NCI-H774 (cell line): ENCODE measurements at places on chromosomes 13 and 19.

DNA sequence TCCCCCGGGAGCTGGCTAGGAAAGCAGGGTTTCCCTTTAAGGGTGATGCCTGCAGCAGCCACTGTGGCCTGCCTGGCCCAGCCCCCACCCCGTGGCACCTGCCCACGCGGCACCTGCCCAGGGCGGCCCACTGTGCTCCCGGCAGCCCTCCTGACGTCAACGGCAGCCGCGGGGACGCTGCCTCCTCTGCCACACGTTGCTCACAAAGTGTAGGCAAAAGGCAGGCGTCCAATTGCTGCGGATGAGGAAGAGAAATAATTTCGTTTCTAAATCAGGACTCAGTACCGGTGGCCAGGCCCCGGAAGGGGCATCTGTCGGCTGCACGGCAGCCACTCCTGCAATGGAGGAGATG is 122.3 kb downstream of the URI1 start:
- DNase-seq = no peak

GRCh38 chr13:48159826-48160225 is 64.9 kb upstream of the MED4 start:
- DNase-seq = no peak

- no peak for DNase-seq
Measured at GRCh38 chr19:1807695-1808394, 4.2 kb downstream of the ATP8B3 start.

- no peak for DNase-seq
Measured at GRCh38 chr19:15045506-15045905, 3.8 kb upstream of the CASP14 start.

GRCh38 chr13:106586648-106587166 is 18.8 kb upstream of the ARGLU1 start:
- DNase-seq = no peak

DNA sequence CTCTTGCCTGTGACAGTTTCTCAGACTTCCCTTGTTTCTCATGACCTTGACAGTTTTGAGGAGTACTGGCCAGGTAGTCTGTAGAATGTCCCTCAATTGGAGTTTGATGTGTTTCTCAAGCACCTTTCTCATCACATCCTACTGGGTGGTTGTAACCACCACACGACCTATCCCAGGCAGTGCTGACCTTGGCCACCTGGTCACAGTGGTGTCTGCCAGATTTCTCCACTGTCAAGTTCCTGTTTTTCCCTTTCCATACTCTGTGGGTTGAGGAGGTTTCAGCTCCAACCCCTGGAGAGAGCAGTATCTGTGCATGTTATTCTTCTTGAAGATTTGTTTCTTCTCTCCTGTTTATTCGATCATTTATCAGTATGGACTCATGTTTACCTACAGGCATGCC is 8.4 kb upstream of the UPF3A start:
- DNase-seq = no peak

GRCh38 chr19:42197375-42197817 is 20.1 kb downstream of the DEDD2 start:
- no peak for DNase-seq

DNA sequence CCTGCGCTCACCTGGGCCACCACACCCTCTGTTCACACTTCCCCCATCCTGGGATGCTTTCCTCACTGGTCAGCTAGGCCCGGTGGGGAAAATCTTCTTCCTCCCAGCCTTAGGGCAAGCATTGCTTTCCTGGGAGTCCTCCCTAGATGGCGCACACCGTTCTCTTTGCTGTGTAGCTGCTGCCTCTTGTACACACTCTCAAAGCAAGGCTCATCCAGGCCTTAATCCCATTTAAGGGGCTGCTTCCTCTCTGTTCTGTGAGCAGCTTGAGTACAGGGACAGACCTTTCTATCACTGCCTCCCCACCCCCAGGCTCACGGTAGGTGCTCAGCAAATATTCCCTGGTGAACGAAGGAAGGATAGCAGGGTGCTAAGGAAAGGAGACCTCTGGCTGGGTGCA is 11.1 kb downstream of the SLC7A10 start:
- no peak for DNase-seq

DNA sequence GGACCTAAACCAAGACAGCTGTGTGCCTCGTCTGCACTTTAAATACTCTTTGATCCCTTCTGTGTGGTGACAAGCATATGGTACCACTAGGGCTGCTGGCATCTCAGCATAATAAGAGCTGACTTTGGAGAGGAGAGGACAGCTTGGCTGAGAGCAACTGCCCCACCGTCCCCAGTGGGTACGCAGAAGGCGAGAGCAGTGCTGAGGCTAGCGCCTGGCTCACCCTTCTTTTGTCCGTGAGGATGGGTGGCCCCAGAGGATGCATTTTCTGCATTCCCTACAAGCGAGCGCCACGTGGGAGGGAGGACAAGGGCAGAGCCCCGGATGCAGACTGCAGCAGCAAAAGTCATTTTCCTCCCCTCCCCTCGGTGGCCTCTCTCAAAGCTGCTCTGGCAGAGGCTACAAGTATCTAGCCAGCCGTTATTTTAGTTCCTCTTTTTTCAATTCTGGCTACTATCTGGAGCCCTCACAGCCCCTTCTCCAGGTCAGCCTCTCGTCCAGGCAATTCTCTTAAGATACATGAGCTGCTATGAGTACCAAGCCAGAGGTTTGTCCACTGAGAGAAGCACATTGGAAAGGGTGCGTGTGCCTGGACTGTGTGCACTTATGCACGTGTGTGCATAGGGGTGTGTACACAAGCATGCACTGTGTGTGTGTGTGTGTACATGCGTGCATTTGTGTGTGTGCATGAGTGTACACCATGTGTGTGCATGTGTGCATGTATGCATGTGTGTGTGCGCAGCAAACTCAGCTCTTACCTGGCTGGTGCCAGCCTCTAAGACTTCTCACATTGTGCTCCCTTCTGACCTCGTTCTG is 51.3 kb downstream of the RAB20 start:
- DNase-seq = no peak

- no peak for DNase-seq
Measured at GRCh38 chr13:42905579-42905978, 86.5 kb downstream of the EPSTI1 start.

DNA sequence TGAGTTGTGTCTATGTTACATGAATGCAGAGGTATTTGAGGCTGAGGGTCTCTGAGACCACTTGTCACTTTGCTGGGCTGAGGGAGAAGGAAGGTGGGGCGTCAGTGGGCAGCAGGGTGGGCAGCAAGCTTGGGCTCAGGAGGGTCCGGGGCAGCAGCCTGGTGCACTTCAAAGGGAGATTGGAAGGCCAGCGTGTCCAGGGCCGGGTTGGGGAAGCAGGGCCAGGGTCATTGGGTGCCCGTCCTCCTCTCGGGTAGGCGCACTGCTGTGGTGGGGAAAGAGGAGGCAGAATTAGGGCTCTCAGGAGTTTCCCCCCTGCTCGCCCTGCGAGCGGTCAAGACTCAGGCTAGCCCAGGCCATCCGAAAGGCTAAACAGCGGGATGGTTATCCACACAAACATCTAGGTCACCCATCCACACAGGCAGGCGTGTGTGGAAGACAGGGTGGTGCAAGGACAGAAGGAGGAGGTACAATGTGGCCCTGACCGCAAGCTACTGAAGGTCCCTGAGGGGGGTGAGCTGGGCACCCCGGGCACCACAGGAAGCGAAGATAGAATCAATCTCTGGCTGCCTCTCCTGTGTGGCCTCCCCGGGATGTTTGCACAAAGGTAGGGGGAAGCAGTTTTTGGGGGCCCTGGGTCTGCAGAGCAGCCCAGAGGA is 37.7 kb downstream of the MYO9B start:
- DNase-seq = no peak

DNA sequence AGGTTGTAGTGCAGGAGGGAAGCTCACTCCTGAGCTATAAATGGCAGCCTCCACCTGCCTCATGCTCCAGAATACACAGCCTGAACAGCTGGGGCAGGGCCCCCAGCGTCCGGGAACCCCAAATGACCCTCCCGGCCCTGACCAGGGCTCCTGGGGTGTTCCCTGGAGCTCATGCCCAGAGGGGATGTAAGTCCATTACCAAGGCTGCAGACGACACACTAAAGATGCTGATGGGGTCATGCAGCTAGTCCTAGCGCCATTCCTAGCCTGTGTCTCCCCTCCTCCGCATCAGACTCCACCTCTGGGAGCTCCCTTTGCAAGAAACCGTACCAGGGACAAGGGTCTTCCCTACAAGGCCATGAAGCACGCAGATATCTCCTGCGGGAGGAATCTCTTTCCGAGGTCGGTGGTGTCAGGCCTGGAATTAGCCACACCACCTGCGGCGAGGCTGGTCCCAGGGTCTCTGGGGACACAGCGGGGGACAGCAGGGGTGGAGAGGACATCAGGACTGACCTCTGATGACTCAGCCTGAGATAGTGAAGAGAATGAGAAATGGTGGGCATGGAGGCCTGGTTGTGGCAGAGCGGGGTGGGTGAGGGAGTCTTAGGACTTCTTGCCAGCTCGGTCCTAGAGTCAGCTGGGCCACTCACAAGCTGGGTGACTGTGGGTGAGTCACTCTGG is 11.9 kb upstream of the TPM4 start:
- no peak for DNase-seq
